ENCODE measurements at places on chromosomes 12 and 14.

- DNase-seq: no peak
Observed at GRCh38 chr12:15488481-15488880, 166.2 kb downstream of the PTPRO start.

DNA sequence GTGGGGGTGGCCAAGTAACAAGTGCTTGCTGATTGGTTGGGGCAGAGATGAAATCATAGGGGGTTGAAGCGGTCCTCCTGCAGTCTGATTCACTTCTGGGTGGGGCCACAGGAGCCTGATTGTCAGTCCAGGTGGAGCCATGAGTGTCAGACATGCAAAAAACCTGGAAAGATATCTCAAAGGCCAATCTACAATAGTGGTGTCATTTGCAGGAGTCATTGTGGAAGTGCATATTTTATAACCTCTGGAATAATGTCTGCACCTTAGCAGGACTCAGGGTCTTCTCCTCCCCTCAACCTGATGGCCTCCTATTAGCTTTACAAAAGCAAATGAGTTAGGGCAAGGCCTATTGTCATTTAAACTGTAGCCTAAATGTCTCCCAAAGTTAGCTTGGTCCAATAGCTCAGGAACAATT lies 241.4 kb downstream of the NUAK1 start:
- DNase-seq: no peak

DNA sequence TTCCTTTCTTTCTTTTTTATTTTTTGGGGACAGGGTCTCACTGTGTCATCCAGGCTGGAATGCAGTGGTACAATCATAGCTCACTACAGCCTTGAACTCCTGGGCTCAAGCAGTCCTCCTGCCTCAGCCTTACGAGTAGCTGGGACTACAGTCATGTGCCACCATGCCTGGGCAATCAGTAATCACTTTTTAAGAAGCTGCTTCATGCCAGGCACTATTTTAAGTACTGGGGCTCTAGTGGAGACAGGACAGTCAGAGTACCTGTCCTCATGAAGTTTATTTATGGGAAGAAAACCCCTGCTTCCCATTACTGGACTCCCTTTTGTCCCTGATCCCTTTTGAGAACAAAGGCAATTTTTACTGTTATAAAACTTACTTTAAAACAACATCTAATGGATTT lies 124.0 kb upstream of the NPAS3 start:
- no peak for DNase-seq

DNA sequence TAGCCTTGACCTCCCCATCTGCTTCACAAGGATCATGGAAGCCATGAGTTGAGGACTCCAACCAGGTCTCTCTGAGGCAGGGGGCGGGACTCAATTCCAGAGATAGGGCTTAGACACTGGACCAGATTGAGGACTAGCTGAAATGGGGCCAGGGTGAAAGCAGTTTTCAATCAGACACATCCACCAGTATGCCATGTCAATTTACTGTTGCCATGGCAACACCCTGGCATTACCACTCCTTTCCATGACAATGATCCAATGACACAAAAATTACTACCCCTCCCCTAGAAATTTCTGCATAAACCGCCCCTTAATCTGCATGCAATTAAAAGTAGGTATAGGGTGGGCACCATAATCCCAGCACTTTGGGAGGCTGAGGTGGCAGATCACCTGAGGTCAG lies 18.6 kb upstream of the DCAF5 start:
- DNase-seq: no peak

- DNase-seq: no peak
Observed at GRCh38 chr12:113414519-113415038, 7.6 kb upstream of the SDSL start.

DNA sequence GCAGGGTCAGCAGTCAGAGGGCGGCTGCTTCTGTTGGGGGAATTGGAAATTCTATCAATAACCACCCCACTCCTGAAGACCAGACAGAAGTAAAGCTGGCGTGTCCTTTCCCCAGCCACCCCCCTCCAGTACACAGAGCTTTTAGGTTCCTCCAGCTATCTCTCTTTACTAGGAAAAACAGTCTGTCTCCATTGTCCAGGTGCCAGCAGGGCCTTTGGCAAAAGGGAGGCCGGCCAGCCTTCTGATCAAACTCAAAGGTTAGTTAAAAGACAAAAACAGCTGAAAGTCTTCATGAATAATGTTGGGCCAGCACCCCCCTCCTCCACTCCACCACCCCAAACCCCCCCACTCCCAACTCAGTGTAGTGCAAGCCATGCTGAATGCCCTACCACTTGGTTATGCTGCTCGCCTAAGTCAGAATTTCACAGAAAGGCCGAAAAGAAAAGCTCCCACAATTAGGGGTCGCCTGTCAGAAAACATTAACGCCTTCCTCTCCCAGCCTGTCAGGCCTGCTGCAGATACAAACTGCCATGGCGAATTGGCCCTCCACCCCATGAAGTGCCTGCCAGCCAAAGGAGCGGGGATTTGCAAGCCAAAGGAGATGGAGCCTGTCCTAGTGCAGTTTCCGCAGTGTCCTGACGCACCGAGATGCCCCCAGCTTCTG lies 8.9 kb downstream of the ASCL1 start:
- no peak for DNase-seq

GRCh38 chr12:53290661-53291060 lies 4.7 kb upstream of the PFDN5 start:
- DNase-seq: no peak

DNA sequence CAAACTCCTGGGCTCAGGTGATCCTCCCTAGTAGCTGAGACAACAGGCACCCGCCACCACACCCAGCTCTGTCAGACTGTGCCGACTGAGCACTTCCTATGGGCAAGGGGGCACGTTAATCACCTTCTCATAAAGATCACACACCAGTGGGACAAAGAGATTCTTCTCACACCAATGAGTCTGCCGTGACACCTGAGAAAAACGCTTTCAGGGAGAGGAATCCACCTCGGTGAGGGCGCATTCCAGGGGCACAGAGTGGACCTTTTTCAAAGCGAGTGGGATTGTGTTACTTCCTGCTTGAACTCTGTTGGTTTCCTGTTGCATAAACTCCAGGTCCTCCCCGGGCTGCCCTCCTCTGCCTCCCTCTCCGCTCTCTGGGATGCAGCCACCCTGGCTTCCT lies 17.5 kb upstream of the SCARB1 start:
- no peak for DNase-seq

DNA sequence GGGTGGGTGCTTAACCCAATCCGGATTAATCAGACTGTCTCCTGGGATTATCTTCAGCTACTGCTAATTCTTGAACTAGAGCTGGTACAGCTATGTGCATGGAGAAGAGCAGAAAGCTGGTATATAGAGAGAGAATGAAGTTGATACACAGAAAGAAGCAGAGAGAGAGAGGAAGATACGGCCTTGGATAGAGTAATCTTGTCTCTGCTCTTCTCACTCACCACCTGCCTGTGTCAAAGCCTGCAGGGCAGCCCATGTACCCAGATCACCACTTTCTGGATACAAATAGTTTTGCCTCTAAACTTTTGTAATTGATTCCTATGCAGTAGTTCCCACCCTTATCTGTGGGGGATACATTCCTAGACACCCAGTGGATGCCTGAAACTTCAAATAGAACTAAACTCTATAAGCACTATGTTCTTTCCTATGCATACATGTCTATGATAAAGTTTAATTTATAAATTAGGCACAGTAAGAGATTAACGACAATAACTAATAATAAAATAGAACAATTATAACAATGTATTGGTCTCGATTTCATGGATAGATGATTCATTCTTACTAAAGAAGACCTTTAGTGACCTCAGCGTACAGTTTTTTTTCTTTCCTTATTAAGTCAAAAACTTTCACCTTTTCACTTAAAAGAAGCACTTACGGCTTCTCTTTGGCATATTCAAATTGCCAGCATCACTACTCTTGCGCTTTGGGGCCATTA lies 45.5 kb downstream of the YEATS4 start:
- no peak for DNase-seq
